PC-9 (cell line): ENCODE measurements at places on chromosomes 1 and 21. TPM values are rescaled to one million over a fixed set of nuclear protein-coding genes. Genes with fewer than 3 reads are reported as not detected.

DNA sequence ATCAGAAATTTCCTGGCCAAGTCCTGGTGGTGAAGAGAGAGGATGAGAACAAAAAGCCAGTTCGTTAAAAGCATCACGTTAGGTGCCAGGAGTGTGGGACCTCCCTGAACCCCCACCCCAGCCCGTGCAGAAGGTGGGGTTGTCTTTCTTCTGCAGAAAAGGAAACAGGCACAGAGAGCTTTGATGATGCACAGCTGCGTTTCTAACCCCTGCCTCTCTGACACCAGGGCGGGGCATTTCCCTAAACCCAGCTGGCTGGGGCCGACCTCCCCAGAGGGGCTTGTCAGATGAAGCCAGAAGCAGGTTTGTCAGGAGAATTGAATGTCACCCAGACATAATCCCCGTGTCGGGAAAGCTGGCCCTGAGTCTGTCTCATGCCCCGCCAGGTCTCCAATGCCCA, 189.3 kb upstream of the EDN2 start:
- no peak for DNase-seq

- DNase-seq: no peak
Observed at GRCh38 chr1:194069168-194069830, 882.9 kb upstream of the B3GALT2 start.

The ACTRT2 gene
- total RNA-seq: not detected in 2 replicates

The HJV gene
- total RNA-seq: not detected in 2 replicates
